ENCODE measurements at places on chromosomes 3 and 15. TPM values are rescaled to one million over a fixed set of nuclear protein-coding genes. Genes with fewer than 3 reads are reported as not detected.

GRCh38 chr15:73906346-73907034 lies 19.8 kb upstream of the LOXL1 start:
- H3K4me1 ChIP-seq = peaks cover 2% of the 10 kb centered on the region
- no peak overlapping the region for H3K4me3 ChIP-seq
- H3K27ac ChIP-seq = no peak overlapping the region
- H3K36me3 ChIP-seq = no peaks in the 10 kb centered on the region
- no peaks in the 10 kb centered on the region for H3K27me3 ChIP-seq

DNA sequence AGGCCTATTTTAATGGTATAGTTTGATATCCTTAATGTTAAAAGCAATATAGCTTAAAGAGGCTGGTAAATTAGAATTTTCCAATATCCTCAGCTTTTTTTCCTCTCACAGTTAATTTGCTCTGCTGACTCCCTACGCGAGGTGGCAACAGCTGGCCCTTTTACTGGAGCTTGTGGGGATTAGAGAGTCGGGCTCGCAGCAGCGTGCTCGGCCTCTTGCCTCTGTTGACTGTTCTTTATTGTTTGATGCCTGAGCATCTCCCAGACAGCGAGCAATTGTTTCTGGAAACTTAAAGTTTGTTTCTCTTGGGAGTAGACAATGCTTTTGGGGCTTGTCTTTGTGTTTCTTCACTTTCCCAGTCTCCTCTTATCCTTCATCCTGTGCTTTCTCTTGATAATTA lies 80.8 kb downstream of the OPA1 start:
- H3K4me3 ChIP-seq = no peak overlapping the region
- no peak overlapping the region for H3K27ac ChIP-seq
- DNase-seq = peak; percentile 24

DNA sequence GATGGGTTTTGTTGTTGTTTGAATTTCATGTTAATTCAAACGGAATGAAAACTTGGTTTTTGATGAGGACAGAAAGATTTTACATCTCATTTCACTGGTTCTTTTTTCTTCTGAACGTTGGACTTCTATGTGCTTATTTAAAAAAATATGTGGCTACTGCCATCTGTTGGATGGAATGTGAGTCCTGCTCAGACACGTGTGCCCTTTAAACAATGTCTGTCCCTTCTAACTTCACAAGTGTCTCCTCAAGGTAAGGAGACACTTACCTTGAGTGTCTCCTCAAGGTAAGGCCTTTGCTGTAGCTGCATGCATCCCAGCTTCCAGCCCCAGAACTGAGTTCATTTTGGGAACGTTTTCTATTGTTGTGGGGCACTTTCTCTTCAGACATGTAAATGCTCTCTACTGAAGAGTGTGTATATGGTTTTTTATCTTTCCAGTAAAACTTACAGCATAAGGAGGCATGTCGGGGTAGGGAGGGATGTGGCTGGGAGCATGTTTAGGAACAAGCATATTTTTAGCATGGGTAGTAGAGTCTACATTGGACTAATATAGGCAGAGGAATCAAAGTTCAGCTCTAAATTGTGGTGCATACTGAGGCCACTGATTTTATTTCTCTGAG lies 63.1 kb upstream of the UBE3A start:
- no peak for DNase-seq
- H3K27ac ChIP-seq = no peak overlapping the region
- no peaks in the 10 kb centered on the region for H3K4me1 ChIP-seq
- H3K27me3 ChIP-seq = no peaks in the 10 kb centered on the region
- no peaks in the 10 kb centered on the region for H3K36me3 ChIP-seq

DNA sequence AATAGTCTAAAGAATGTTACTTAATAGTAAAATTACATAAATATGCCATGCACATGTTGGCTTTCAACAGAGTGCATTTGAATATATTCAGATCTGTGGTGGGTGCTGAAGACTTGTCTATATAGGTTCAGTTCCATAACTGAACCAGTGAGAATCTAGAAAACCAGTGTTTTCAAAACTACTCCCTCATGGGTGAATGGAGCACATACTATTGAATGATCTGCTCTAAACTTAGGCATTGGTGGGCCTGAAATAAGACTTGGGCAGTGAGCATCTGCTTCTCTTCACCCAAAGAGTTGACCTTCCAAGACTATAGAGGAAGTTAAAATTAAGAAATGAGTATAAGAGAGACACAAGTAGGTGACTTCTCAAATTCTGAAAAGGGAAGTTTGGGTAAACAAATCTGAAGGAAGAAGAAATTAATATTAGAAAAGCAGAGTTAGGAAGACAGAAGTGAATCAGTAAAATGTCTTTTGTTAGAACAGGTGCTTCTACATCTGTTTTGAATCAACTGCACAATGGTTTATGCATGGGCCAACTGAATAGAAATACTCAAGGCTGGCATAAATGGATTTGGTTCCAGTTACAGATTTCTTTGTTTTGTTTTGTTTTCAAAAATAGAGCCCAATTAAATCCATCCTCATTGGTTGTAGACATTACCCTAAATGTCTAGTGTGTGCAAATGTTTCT lies 19.3 kb downstream of the ALCAM start:
- no peaks in the 10 kb centered on the region for H3K4me1 ChIP-seq
- H3K27ac ChIP-seq = no peak overlapping the region
- H3K36me3 ChIP-seq = no peaks in the 10 kb centered on the region
- no peak overlapping the region for H3K4me3 ChIP-seq
- no peak for DNase-seq
- no peaks in the 10 kb centered on the region for H3K27me3 ChIP-seq

The P3H2 gene
- total RNA-seq = 103 TPM

GRCh38 chr15:75156326-75157215 lies 45.1 kb upstream of the C15orf39 start:
- peak overlapping the region; percentile 9 for H3K27ac ChIP-seq
- peak; percentile 56 for DNase-seq
- no peak overlapping the region for H3K4me3 ChIP-seq
- no peaks in the 10 kb centered on the region for H3K4me1 ChIP-seq
- no peaks in the 10 kb centered on the region for H3K27me3 ChIP-seq

DNA sequence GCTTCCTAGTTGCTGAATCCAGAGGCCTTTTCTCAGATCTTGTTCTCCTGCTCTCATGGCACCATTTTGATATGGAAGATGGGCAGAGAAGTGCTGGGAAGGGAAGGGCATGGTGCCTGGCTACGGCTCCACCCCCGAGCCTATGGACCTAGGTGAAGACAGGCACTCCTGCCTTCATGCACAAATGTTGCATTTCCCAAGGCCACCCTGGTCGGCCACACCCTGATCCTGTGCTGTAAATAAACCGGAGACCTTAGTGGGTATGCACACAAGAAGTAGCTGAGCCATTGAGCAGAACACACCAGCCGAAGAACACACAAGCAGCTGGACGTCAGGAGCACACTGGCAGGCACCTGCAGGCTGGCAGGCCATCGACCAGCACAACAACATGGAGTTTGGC lies 261.6 kb downstream of the SHQ1 start:
- H3K36me3 ChIP-seq = no peaks in the 10 kb centered on the region
- no peak overlapping the region for H3K27ac ChIP-seq
- no peaks in the 10 kb centered on the region for H3K4me1 ChIP-seq
- no peaks in the 10 kb centered on the region for H3K27me3 ChIP-seq
- no peak overlapping the region for H3K4me3 ChIP-seq

- H3K27ac ChIP-seq = no peak overlapping the region
- no peak overlapping the region for H3K4me3 ChIP-seq
- H3K36me3 ChIP-seq = no peaks in the 10 kb centered on the region
- H3K4me1 ChIP-seq = no peaks in the 10 kb centered on the region
Measured at GRCh38 chr3:118984699-118985098, 49.9 kb downstream of the IGSF11 start.

DNA sequence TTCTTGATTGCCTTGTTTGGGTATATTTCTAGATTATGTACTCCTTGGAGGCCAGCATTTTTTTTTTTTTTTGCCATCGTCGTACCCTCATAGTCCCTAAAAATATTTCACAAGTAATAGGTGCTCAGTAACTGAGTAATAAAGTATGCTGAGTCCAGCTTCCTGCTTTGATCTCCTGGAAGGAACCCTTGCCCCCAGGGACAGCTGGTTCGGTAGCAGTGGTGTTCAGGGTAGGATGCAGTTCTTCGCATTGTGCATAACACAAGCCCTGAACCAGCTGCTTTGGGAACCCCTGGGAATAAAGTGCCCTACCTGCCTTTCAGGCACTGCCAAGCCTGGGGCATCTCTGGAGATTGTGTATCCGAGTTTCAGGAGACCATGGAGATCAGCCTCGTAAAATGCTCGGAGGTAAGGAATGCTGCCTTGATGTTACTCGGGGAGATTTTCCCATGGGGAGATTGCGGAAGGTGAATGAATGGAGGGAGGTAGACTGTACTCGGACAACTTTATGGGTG lies 7.6 kb downstream of the MYZAP start:
- no peaks in the 10 kb centered on the region for H3K36me3 ChIP-seq
- H3K4me1 ChIP-seq = no peaks in the 10 kb centered on the region
- no peak for DNase-seq
- H3K4me3 ChIP-seq = no peak overlapping the region
- H3K27ac ChIP-seq = no peak overlapping the region

The CDHR4 gene
- 0.54 TPM for total RNA-seq

The XYLB gene
- 6.0 TPM for total RNA-seq

DNA sequence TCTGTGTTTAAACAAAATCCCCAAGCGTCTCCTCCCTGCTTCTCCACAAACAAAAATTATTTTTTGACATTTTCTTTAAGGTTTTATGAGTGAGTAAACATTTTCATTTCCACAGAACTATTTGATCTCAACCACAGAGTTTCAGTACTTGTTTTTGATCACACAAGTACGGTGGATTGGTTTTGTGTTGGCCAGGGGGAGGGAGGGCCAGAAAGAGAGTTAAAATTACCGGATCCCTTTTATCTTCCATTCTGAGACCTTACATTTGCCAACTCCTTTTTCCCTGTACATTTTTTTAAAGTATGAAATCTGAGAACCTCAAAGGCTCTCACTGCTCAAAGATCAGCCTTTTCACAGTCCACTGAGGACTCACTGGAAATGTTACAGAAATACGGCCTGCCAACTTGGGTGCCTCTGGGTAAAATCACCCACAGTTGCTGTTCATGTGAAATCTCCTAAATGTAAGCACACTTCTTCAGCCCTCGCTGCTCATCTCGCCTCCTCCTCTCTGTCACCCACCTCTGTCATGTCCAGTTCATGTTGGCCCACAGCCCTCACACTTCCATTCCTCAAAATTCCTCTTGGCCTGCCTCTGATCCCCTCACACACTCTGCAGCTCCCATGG lies 1.7 kb downstream of the HOMER2 start:
- no peak overlapping the region for H3K27ac ChIP-seq
- no peak for DNase-seq
- H3K4me3 ChIP-seq = no peak overlapping the region
- H3K27me3 ChIP-seq = no peaks in the 10 kb centered on the region

- H3K27ac ChIP-seq = peak overlapping the region; percentile 10
- no peaks in the 10 kb centered on the region for H3K27me3 ChIP-seq
- peak overlapping the region; percentile 8 for H3K4me3 ChIP-seq
Measured at GRCh38 chr15:56468401-56468800, 3.5 kb upstream of the MNS1 start.

The CSPG4 gene
- 30.7 TPM for total RNA-seq

- no peak overlapping the region for H3K4me3 ChIP-seq
- no peaks in the 10 kb centered on the region for H3K36me3 ChIP-seq
- no peaks in the 10 kb centered on the region for H3K27me3 ChIP-seq
- H3K27ac ChIP-seq = no peak overlapping the region
Measured at GRCh38 chr15:46709460-46710083, 1007.7 kb upstream of the SEMA6D start.

The ZDHHC23 gene
- 20.1 TPM for total RNA-seq

DNA sequence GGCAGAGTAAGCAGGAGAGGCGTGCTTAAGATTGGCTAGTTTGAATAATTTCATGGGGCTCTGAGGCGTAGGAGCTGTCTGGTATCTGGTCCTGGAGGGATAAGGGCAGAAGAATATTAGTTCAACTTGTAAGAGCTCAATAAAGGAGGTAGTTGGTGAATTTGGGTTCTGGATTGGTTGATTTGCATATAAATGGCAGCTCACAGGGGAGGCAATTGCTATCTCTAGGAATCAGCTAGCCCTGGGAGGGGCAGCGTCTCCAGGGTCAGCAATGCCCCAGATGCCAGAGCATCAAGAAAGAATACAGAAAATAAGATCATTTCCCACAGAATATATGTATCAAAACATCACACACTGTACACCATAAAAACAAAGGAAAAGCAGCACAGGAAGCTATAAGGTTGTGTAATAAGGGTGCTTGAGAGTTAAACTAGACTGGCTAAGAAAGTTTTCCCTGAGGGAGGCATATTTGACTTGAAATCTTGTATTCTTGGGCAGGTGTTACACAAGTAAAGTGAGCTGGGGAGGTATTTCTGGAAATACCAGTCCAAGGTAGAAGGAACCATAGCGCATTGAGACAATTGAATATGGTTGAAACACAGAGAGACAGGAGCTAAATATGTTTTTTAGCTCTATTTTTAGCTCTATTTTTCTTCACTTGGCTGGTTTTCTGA lies 6.1 kb downstream of the MOBP start:
- H3K27me3 ChIP-seq = no peaks in the 10 kb centered on the region
- no peak overlapping the region for H3K27ac ChIP-seq
- DNase-seq = no peak
- no peaks in the 10 kb centered on the region for H3K4me1 ChIP-seq
- no peaks in the 10 kb centered on the region for H3K36me3 ChIP-seq

DNA sequence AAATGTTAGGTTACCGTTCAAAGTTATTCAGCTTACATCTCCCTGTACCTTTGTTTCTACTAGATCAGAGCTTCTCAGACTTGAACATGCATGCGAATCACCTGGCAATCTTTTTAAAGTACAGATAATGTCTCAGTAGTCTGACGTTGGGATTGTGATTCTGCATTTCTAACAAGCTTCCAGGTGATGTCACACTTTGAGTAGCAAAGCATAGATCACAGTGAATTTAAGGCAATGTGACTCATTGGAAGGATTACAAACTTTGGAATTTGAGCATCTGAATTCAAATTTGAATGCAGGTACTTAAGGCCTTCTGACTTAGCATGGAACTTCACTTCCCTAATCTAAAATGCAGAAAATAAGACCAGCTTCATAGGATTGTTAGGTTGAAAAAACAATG lies 10.8 kb upstream of the ZMAT3 start:
- H3K4me3 ChIP-seq = no peak overlapping the region
- H3K27ac ChIP-seq = no peak overlapping the region
- H3K4me1 ChIP-seq = no peaks in the 10 kb centered on the region
- H3K36me3 ChIP-seq = no peaks in the 10 kb centered on the region
- DNase-seq = no peak
- H3K27me3 ChIP-seq = no peaks in the 10 kb centered on the region

- H3K27me3 ChIP-seq = no peaks in the 10 kb centered on the region
- H3K36me3 ChIP-seq = peaks cover 2% of the 10 kb centered on the region
- no peak overlapping the region for H3K4me3 ChIP-seq
- no peak for DNase-seq
- H3K4me1 ChIP-seq = no peaks in the 10 kb centered on the region
Measured at GRCh38 chr3:122427857-122428471, 12.1 kb upstream of the WDR5B start.

DNA sequence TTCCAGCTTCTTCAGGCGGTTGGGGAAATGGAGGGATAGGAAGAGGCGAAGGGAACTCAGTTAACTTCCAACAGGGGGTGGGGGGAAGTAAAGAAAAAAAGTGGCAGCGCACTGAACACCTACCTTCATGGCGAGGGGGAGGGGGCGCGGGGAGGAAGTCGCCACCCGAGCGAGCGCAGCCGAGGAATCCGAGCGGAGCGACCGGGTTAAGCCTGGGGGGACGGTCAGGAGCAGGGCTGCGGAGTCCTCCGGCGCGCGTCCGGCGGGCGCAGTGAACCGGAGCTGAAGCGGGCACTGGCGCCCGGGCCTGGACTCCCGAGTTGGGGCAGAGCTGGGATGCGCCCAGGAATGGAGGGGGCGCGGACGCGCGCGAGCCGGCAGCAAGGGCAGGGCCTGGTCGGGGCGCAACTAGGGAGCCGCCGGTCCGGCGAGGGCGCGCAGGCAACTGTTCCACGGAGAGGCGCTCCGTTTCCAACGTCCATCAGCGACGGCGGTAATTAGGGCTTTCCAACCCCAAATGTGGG lies at the start of gene WNT5A:
WNT5A (minus strand) TSS at position 450 of the 524 bp plus-strand sequence; CDS start at position 129, 321 bp downstream.
- peak within 1 kb of the TSS; percentile 37 for H3K27ac ChIP-seq
- no peaks in the 10 kb centered on the region for H3K27me3 ChIP-seq
- peaks cover 18% of the 10 kb centered on the region for H3K4me1 ChIP-seq
- H3K36me3 ChIP-seq = no peaks in the 10 kb centered on the region

The CLSTN2 gene
- 12.0 TPM for total RNA-seq
